ENCODE measurements at places on chromosomes 13 and 19.

DNA sequence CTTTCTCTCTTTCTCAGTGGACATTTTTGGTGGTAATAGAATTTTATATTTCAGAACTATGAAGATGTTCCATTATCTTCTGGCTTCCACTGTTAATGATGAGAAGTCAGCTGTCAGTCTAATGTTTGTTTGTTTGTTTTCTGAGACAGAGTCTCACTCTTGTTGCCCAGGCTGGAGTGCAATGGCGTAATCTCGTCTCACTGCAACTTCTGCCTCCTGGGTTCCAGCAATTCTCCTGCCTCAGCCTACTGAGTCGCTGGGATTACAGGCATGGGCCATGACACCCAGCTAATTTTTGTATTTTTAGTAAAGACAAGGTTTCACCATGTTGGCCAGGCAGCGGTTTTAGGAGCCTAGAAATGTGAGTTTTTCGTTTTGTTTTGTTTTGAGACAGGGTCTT lies 4.7 kb downstream of the ZNF317 start:
- DNase-seq, result peak; percentile 2

DNA sequence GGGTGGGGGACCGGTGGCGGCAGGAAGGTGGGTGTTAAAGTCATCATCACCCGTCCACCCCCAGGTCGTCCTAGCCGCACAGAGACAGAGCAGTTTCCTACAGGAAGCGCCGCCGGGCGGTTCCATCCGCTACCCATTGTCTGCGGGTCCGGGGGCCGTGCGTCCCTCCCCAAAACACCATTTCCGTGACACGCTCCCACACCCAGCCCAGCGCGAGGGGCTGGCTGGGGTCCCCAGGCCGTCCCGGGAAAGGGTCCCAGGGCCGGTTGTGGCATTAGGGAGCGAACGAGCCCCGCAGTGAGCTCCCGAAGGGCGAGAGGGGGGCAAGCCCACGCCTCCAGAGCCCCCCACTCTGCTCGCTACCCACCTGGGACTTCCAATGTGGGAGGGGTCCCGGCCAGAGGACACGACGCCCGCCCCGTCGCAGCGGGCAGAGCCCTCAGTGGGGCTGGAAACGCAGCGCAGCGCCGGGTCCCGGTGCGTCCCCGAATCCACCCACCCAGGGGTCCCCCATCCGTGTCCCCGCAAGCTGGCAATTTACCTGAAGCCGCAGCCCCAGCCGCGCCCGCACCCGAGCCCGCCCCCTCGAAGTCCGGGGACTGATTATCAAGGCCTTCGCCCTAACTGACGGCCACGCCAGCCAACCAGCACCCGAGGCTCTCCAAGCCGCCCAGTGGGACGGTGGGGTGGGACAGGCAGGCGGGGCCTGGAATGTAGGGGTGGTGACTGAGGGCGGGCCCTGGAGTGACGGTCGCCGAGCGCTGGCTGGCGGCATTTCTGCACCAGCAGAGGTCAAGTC lies at the start of gene KANK3:
Gene KANK3, minus strand, starts transcription at position 579 of the 799 bp plus-strand sequence. CDS start 5,434 bp downstream, outside the sequence.
- peak; percentile 92 for DNase-seq

DNA sequence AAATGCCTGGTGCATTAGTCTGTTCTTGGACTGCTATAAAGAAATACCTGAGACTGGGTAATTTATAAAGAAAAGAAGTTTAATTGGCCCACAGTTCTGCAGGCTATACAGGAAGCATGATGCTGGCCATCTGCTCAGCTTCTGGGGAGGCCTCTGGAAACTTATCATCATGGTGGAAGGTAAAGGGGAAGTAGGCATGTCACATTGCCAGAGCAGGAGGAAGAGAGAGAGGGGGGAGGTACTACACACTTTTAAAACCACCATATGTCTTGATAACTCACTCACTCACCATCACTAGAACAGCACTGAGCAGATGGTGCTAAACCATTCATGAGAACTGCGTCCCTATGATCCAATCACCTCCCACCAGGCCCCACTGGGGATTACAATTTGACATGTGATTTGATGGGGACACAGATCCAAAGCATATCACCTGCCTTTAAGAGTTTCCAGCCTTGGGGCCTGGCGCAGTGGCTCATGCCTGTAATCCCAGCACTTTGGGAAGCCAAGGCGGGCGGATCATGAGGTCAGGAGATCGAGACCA lies 219.0 kb downstream of the KATNAL1 start:
- DNase-seq, result no peak

DNA sequence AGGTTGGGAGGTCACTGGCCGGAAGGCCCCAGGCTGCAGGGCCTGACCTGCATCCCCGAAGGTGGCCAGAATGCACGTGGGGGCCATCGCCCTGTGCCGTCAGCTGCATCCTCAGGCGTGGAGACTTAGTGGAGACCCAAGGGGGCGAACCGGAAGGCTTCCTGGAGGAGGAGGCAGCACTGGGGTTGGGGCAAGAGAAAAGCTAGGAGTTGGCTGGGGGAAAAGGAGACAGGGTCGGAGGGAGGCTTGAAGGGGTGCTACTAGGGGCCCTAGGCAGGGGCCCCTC lies 1.4 kb upstream of the YJEFN3 start:
- DNase-seq, result no peak

- no peak for DNase-seq
Observed at GRCh38 chr13:93435651-93436050, 209.0 kb downstream of the GPC6 start.

GRCh38 chr13:101811881-101812280 lies 359.4 kb downstream of the ITGBL1 start:
- no peak for DNase-seq

DNA sequence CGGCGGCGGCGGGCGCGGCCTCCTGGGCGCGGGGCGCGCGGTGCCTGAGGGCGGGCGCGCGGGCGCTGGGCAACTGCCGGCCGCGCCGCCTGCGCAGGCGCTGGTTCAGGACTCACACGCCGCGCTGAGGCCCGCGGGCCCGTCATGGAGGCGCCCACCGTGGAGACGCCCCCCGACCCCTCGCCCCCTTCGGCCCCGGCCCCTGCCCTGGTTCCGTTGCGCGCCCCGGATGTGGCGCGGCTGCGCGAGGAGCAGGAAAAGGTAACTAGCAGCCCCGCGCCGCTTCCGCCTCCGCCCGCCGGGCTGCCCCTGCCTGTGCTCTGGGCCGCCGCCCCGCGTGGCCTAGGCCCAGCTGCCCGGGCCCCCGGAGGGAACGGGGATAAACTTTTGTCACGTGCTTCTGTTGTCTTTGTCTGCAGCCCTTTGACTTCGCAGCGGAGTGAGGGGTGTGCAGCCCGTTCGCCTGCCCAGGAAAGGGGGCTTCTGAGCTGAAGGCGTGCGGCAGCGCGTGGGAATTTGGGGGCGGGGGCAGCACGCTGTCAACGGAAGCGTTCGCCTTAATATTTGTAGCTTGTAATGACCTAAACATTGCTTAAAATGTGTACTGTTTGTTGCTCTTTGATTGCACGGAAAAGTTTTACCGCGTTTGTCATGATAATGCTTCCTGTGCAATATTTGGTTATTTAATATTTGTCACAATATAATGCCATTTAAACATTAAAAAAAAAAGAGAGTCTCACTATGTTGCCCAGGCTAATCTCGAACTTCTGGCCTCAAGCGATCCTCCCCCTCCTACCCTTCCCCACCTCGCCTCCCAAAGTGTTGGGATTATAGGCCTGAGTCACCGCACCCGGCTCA lies 594 bp downstream of the URI1 start:
- DNase-seq, result no peak

DNA sequence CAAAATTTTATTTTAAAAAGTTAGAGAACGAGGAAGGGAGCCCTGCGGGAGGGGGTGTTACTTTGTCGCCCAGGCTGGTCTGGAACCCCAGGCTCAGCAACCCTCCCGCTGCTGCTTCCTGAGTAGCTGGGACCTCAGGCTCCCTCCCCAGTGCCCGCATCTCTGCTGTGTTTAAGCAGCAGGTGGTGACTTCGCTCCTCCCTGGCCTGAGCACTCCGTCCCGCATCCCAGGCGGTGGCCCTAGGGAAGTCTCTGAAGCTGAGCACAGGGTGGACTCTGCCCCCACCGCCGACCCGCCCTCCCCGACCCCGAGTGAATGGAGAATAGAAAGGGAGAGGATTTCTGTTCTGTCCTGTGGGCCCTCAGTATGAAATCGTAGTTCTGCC lies 30.5 kb downstream of the ZNF701 start:
- DNase-seq, result no peak

DNA sequence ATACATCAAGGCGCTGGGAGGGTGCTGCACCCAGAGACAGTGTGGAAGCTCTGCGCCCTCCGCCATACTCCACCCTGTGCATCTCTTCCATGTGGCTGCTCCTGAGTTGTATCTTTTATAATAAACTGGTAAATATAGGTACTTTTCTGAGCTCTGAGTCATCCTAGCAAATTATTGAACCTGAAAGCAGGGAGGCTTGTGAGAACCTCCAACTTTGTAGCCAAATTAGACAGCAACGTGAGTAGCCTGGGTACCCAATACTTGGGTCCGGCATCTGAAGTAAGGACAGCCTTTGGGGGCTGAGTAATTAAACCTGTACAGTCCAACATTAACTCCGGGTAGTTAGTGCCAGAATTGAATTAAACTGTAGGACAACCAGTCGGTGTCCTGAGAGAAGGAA lies 57.4 kb downstream of the RUBCNL start:
- DNase-seq, result no peak

- DNase-seq, result peak; percentile 86
Observed at GRCh38 chr13:50410921-50411746, 395.9 kb downstream of the KCNRG start.

DNA sequence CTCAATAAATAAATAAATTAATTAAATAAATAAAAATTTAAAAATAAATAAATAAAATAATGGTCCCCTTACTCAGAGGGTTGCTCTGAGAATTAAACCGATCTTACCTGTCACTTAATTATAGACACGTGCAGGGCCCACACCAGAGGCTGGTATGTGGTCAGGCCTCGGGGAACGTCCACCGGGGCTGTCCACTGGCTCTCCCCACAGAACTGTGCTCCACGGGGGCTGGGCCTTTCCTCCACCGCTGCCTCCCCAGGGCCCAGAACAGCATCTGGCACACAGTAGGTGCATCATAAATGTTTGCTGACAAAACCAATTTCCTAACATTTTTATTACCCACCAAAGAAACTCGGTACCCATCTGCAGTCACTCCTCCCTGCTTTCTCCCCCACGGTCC lies 69.2 kb downstream of the CEBPG start:
- DNase-seq, result no peak

GRCh38 chr13:36903925-36904595 lies 16.0 kb downstream of the SMAD9 start:
- DNase-seq, result no peak

- DNase-seq, result no peak
Observed at GRCh38 chr13:78046331-78046730, 127.7 kb upstream of the EDNRB start.

- no peak for DNase-seq
Observed at GRCh38 chr19:33831825-33832224, 35.2 kb downstream of the KCTD15 start.

- no peak for DNase-seq
Observed at GRCh38 chr19:10826231-10826630, 9.8 kb downstream of the TMED1 start.

GRCh38 chr19:35214766-35215422 lies 13.6 kb downstream of the FAM187B start:
- DNase-seq, result no peak

GRCh38 chr13:94246495-94246894 lies 233.0 kb downstream of the DCT start:
- DNase-seq, result no peak

GRCh38 chr19:7250951-7251350 lies 43.3 kb downstream of the INSR start:
- DNase-seq, result no peak

GRCh38 chr13:42623916-42624315 lies 50.0 kb downstream of the TNFSF11 start:
- peak; percentile 27 for DNase-seq

GRCh38 chr19:23769691-23770468 lies 11.2 kb upstream of the ZNF681 start:
- no peak for DNase-seq

DNA sequence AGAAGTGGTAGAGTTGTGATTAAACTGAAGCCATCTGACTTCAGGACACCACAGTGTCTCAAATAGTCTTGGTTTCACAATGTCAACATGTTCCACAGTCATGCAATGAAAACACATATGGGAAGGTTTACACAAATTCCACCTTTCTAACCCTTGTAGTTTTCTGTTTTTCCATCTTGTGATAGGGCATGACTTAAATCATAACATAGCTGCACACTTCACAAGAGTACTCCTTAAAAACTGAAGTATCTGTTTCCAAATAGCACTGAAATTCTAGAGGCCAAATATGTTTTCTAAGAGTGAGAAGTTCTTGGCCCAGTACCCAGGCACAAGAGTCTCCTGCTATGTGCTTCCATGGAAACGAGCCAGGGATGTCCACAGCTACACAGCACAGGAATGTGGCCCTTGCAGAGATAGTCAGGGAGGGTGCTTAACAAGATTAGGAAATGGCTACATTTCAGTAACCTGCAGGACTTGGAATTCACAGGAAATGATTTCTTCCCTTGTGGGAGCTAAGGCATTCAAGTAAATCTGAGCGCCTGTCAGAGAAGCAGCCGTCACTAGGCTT lies 269.1 kb downstream of the NDFIP2 start:
- peak; percentile 99 for DNase-seq

GRCh38 chr13:42011601-42012350 lies 36.7 kb upstream of the DGKH start:
- no peak for DNase-seq

DNA sequence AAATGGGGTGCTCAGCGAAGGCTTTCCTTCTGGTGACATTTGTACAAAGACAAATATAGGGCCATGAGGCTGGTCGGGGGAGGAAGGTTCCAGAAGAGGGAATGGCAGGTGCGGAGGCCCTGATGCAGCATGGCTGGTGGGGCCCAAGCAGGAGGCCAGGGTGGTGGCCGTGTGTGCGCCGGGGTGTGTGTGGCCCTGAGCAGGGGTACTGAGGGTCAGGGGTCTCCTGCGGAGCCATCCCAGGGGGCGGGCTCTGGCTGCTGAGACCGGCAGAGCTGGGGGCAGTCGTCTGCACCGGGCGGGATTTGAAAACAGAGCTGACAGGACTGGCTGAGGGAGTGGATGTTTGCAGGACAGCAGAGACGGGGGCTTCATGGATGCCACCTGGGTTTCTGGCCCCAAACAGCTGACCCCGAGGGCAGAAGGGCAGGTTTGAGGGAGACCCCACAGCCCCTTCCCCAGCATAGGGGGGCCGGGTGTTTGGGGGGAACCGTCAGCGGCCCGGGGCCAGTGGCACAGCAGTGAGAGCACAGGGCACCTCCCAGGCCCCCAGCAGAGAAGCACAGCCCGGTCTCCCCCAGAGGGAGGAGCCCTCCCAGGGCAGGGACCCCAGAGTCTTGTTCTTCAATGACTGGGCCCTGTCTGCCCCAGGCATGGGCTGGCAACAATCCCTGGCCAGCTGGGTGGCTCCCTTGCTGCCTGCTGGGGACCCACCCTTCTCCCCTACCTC lies 11.4 kb downstream of the PIAS4 start:
- no peak for DNase-seq

GRCh38 chr19:28868836-28869235 lies 344.1 kb downstream of the UQCRFS1 start:
- DNase-seq, result no peak

- DNase-seq, result no peak
Observed at GRCh38 chr13:111598747-111599146, 278.3 kb downstream of the TEX29 start.

GRCh38 chr13:74006666-74007065 lies 127.5 kb downstream of the KLF12 start:
- no peak for DNase-seq
